ENCODE measurements at places on chromosomes 5 and 9. TPM values are rescaled to one million over a fixed set of nuclear protein-coding genes. Genes with fewer than 3 reads are reported as not detected.

- DNase-seq = peak; percentile 88
Observed at GRCh38 chr5:157516626-157517325, 56.8 kb downstream of the NIPAL4 start.

DNA sequence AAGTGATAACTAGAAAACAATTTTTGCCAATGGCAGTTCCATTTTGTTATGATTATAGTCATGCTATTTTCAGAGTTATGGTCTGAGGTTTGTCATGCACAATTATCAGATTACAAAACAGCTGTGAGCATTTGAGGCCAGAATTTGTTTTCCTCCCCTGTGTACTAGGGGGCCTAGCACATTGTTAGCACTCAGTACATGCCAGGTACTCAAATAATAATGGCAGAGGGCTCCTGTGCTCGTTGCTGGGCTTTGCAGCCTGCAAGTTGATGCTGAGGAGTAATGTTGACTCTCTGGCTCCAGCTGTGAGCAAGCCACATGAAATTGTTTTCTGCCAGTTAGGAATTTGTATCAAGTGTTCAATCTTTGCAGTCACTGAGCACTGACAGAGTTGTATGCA, 6.9 kb downstream of the DNAI1 start:
- no peak for DNase-seq

DNA sequence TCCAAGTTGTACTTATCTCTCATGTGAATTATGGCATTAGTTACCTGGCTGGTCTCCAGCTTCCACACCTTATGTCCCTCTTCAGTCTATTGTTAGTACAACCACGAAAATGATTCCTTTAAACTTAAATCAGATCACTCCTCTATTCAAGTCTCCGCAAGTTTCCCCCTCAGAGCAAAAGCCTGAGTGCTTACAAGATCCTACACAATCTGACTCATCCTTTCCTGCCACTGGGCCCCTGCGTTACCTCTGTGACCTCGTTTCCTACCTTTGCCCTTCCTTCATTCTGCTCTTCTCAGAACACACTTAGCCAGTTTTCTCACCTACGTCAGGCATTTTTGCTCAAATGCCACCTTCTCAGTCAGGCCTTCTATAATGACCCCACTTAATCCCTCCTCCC, 45.1 kb upstream of the GLIS3 start:
- no peak for DNase-seq

HMMR gene
- 0.14 TPM for total RNA-seq

Data from posterior vena cava (tissue), 2 donors.